Kasumi-1 (cell line): ENCODE measurements at places on chromosomes 1 and 21.
A peak's percentile ranks its signal among the peaks of the same experiment; 100 is the strongest.

GRCh38 chr1:207988326-207989165 is 77.6 kb upstream of the CD34 start:
- DNase-seq = no peak

GRCh38 chr1:9075022-9075421 is 5.6 kb upstream of the SLC2A5 start:
- DNase-seq = peak; percentile 35

GRCh38 chr1:88609051-88609450 is 75.0 kb upstream of the PKN2 start:
- DNase-seq = peak; percentile 13

DNA sequence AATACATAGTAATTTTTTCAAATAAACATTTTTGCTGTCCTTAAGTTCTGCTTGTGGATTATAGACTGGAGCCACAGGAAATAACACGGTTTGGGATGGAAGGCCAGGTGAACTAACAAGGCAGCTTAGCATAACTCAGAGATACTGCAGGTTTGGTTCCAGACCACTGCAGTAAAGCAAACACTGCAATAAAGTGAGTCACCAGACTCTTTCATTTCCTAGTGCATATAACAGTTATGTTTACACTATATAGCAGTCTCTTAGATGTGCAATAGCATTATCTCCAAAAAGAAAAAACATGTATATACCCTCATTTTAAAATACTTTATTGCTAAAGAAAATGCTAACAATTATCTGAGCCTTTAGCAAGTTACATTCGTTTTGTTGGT is 22.0 kb downstream of the LRRC42 start:
- no peak for DNase-seq

DNA sequence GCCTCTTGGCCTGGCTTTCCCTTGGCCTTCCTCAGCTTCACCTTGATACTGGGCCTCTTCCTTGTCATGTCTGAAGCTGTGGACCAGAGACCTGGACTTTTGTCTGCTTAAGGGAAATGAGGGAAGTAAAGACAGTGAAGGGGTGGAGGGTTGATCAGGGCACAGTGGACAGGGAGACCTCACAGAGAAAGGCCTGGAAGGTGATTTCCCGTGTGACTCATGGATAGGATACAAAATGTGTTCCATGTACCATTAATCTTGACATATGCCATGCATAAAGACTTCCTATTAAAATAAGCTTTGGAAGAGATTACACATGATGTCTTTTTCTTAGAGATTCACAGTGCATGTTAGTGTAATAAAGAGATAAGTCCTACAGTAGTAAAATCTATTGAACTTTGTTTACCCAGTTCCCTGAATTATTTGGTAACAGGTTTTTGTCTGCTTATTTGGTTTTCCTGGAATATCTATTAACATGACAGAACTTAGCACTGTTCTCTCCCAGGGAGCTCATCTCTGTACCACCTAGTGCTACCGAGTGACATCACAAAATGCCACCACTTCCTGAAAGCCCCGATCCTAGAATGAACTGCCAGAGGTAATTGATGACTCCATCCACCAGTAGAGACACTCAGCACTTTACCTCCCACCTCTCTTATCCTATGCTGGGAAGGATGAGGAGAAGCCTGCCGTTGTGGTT is 22.2 kb downstream of the UBE2T start:
- no peak for DNase-seq

DNA sequence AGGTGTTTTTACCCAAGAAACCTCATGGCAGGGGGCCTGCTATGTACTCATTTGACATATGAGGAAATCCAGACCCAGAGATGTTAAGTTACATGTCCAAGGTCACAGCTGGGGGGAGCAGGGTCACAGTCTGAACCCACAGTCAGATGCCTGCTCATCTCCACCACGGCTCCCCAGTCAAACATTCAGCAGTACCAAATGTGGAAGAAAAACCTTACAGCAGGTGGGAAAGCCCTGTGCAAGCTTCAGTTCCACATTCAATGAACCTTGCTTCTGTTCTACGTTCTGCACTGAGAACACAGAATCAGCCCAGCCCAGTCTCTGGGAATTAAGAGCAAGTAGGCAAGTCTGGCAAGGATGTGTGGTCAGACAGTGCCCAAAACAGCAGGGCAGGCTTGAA is 35.2 kb downstream of the LRP8 start:
- no peak for DNase-seq

- DNase-seq = no peak
Measured at GRCh38 chr1:49293016-49293415, 516.3 kb upstream of the BEND5 start.

DNA sequence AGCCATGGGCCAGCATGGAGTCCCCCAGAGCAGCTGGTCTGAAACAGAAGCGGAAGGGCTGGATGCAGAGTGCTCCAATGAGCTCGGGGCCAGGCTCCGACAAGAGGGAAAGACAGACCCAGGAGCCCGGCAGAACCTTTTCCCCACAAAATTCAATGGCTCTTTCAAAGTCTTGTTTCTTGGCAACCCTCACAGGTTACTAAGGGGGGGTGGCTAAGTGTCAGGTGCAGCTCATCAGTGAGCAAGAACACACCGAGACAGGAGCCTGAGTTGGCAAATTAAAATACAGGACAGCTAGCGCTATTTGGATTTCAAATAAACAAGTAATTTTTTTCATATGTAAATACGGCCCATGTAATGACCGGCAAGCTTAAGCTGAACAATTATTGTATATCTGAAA is 27.3 kb downstream of the PGBD5 start:
- DNase-seq = no peak

GRCh38 chr21:43984905-43985689 is 27.0 kb upstream of the TRAPPC10 start:
- no peak for DNase-seq

GRCh38 chr1:240611228-240611618 is 732 bp downstream of the GREM2 start:
- DNase-seq = no peak

- DNase-seq = no peak
Measured at GRCh38 chr1:115251340-115251748, 86.7 kb downstream of the NGF start.

DNA sequence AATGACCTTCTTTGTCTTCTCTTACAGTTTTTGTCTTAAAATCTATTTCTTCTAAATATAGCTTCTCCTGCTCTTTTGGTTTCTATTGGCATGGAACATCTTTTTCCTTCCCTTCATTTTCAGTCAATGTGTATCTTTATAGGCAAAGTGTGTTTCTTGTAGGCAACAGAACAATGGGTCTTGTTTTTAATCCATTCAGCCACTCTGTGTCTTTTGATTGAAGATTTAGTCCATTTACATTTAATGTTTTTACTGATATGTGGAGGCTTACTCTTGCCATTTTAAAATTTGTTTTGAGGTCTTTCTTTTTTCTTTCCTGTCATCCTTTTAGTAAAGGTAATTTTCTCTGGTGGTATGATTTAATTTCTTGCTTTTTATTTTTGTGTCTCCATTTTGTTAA is 271.2 kb upstream of the ZP4 start:
- DNase-seq = no peak
